Natural killer cell treated with Interleukin-12 subunit alpha and Interleukin-12 subunit beta and Interleukin-15 and Interleukin-18, amount 100 ng/mL, for 72 hours (primary cell): ENCODE measurements at places on chromosomes 2 and 18.

- no peak overlapping the region for H3K4me3 ChIP-seq
- no peak overlapping the region for H3K27ac ChIP-seq
- DNase-seq = no peak
- H3K27me3 ChIP-seq = no peaks in the 10 kb centered on the region
- no peaks in the 10 kb centered on the region for H3K36me3 ChIP-seq
Observed at GRCh38 chr2:309148-309953, 21.5 kb upstream of the ALKAL2 start.

DNA sequence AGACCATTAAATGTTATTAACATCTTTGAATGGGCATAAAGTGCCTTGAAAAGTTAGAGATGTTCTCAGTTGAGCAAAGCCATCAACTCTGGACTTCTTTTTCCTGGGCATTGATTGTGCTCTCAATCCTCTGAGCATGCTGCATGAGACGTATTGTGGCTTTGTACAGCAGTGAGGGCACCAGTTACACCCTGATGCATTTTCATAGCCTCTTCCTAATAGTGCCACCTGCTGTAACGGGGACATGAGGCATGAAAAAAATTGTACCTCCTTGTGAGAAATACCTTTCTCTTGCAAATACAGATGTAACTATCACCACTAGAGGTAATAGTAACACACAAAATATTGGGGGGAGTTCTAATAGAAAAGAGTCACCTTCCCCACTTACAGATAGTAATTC is 697.5 kb downstream of the TMEM182 start:
- H3K4me3 ChIP-seq = no peak overlapping the region
- no peaks in the 10 kb centered on the region for H3K4me1 ChIP-seq
- no peak for DNase-seq

- no peak overlapping the region for H3K27ac ChIP-seq
- H3K27me3 ChIP-seq = peaks cover 16% of the 10 kb centered on the region
- no peak for DNase-seq
- no peaks in the 10 kb centered on the region for H3K4me1 ChIP-seq
Observed at GRCh38 chr18:22691946-22692710, 241.0 kb upstream of the RBBP8 start.

GRCh38 chr2:31983762-31984467 is 26.9 kb downstream of the MEMO1 start:
- H3K27me3 ChIP-seq = no peaks in the 10 kb centered on the region
- H3K4me3 ChIP-seq = no peak overlapping the region

DNA sequence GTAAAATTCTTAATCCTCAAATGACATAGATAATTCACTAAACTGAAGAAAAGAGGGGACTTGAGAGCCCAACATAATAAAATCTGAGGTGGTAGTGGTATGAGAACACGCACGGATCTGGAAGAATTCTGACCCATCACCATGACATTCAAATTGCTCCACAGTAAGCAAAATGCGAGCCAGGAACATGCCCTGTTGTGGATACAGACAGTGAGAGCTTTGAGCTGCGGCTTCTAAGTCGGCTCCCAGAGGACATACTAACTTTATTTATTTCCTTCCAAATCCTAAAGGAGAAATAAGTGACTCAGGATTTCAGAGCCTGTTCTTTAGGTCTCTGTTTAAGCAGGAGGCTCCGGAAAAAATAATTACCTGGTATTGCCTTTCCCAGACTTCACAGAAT is 143.4 kb upstream of the SMAD7 start:
- peak overlapping the region; percentile 3 for H3K27ac ChIP-seq
- peaks cover 29% of the 10 kb centered on the region for H3K4me1 ChIP-seq
- H3K36me3 ChIP-seq = peaks cover 14% of the 10 kb centered on the region
- H3K27me3 ChIP-seq = no peaks in the 10 kb centered on the region
- H3K4me3 ChIP-seq = no peak overlapping the region

GRCh38 chr2:112938904-112939303 is 27.9 kb downstream of the IL37 start:
- no peak overlapping the region for H3K27ac ChIP-seq
- H3K4me3 ChIP-seq = no peak overlapping the region
- no peaks in the 10 kb centered on the region for H3K4me1 ChIP-seq
- no peaks in the 10 kb centered on the region for H3K36me3 ChIP-seq
- no peak for DNase-seq

DNA sequence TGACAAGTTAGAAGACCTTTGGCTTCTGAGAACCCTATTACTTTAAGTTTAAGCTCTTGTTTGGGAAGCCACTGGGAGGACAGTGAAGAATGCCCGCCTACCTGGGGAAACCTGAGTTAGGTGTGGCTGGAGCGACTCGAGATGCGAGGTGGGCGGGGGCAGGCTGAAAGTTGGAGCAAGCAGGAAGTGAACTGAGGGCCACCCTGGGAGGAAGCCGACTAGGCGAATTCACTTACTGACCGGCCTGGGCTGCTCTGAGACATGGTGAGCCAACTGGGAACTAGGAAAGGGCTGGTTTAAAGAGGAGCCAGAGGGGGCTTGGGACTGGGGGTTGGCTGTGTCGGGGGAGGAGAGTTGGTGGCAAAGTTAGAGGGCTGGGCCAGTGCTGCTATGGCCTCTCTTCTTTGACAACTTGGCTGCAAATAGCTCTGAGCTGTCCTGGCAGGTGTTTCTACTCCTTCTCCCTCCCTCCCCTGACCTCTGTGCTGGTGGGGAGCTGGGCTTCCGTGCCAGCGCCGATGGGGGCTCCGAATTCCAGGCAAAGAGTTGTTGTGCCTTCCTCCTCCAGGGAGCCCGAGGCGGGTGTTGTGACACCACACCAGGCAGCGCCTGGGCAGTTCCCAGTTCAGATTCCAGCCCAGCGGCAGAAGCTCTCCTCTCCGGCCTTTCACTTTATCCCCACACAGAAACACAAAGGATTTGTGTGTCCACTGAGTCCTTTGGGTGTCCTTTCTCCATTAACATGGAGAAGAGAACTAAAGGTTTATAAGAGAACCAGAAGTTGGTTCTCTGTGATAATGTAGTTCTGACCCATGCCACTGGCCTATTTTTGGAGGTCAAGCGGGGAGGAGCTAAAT is at the start of gene VAMP8:
Gene VAMP8 (plus strand): TSS at position 201 of the 857 bp plus-strand sequence. CDS start 61 bp downstream, at position 262.
- peak within 1 kb of the TSS; percentile 90 for H3K27ac ChIP-seq
- H3K36me3 ChIP-seq = peaks cover 12% of the 10 kb centered on the region
- peak within 1 kb of the TSS; percentile 95 for H3K4me3 ChIP-seq

- H3K4me3 ChIP-seq = no peak overlapping the region
- no peaks in the 10 kb centered on the region for H3K36me3 ChIP-seq
- no peaks in the 10 kb centered on the region for H3K27me3 ChIP-seq
- H3K27ac ChIP-seq = no peak overlapping the region
Observed at GRCh38 chr2:1664076-1664605, 80.2 kb downstream of the PXDN start.

DNA sequence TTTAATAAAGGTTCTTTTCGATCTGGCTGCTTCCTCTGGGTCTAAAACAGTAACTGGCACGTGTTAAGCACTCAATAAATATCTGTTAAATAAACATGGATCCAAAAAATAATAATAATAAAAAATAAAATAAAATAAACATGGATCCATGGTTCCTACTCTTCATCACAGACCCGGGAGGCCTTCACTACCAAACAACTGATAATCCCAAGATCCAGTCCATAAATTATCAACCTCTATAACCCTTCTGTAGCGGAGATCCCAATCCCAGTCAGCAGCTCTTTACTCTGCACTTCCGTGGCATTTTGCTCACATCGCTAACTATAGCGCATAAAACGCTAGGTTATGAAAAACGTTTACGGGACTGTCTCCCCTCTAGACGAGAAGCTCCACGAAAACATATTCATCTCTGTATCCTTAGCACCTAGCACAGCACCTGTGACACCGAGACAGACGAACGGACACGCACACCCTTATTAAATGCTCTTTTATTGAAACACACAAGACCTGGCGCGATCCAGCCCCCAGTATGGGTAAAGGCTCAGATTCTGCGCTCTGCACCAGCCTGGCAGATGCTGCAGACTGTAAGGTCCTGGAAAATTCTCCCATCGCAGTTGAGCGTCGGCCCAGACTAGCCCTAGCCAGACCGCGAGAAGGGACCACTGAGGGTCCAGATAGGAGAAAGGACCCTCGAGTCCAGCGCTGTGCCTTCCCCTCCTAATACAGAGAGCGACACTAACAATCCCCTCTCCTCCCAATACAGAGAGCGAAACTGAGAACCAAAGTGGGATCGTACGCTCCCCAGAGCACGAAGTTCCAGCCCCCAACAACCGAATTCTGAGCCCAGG is 770 bp downstream of the NBAS start:
- H3K27ac ChIP-seq = peak overlapping the region; percentile 91
- H3K4me3 ChIP-seq = peak overlapping the region; percentile 95
- no peaks in the 10 kb centered on the region for H3K36me3 ChIP-seq
- H3K27me3 ChIP-seq = peaks cover 28% of the 10 kb centered on the region
- DNase-seq = no peak

DNA sequence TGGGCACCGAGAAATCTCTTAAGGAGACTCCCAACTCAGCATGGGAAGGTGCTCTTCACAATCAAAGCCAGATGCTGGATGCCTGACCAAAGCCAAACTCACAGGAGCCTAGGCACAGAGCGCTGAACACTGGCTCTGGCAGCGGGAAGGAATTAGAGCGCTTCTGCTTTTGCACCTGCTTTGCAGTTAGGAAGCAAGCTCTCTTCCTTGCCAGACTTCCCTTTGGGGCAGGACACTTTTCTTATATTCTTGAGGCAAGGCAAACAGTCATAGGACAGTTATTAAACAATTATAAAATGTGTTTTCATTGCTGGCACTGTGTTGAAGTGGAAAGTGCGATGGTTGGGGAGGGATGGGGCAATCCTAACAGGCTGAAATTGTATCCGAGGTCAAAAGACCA is 79.6 kb upstream of the DNMT3A start:
- peaks cover 16% of the 10 kb centered on the region for H3K4me1 ChIP-seq
- DNase-seq = no peak
- H3K27ac ChIP-seq = no peak overlapping the region
- peaks cover 12% of the 10 kb centered on the region for H3K36me3 ChIP-seq
- no peak overlapping the region for H3K4me3 ChIP-seq

DNA sequence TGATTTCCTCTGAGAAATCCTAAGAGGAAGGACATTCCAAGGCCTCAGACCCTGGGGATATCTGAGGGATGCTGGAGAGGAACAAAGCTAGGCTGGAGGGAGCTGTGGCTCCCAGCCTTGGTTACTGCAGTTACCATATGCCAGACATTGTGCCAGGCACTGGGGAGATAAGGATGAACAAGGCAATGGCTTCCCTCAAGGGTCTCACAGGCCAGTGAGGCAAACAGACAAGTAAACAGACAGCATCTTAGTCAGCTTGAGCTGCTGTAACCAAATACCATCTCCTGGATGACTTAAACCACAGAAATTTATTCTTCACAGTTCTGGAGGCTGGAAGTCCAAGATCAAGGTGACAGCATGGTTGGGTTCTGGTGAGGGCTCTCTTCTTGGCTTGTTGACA is 91.8 kb downstream of the SKA1 start:
- H3K36me3 ChIP-seq = no peaks in the 10 kb centered on the region
- H3K4me1 ChIP-seq = no peaks in the 10 kb centered on the region
- no peak overlapping the region for H3K27ac ChIP-seq
- no peak overlapping the region for H3K4me3 ChIP-seq

DNA sequence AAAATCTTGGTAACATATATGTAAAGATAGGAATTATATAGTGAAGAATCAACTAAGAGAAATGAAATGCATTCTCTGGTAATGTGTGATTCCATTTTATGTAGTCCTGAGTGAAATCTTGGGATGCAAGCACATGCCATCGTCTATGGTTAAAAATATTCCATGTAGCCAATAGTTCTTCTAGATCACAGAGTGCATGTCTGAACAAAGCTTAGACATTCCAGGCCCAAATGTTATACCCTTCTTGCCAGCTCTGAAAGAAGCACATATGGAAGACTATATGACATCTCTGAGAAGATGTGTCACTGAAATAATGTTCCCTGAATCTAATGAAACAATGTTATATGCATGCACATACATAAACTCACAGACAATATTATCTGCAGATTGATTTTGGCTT is 92.3 kb upstream of the TFPI start:
- H3K4me3 ChIP-seq = no peak overlapping the region
- no peaks in the 10 kb centered on the region for H3K36me3 ChIP-seq
- no peaks in the 10 kb centered on the region for H3K27me3 ChIP-seq
- DNase-seq = no peak
- no peaks in the 10 kb centered on the region for H3K4me1 ChIP-seq
- H3K27ac ChIP-seq = no peak overlapping the region

DNA sequence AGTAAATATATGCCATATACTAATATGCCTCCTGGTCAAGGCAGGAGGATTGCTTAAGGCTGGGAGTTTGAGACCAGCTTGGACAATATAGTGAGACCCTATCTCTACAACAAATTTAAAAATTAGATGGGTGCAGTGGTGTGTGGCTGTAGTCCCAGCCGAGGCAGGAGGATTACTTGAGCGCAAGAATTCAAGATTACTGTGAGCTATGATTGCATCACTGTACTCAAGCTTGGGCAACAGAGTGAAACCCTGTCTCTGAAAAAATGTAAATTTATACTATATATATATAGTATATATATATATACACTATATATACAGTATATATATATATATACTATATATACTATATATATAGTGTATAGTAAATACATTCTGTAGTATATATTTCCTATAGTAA is 30.0 kb upstream of the NPC1 start:
- H3K36me3 ChIP-seq = no peaks in the 10 kb centered on the region
- peaks cover 8% of the 10 kb centered on the region for H3K4me1 ChIP-seq
- DNase-seq = no peak
- no peak overlapping the region for H3K4me3 ChIP-seq

DNA sequence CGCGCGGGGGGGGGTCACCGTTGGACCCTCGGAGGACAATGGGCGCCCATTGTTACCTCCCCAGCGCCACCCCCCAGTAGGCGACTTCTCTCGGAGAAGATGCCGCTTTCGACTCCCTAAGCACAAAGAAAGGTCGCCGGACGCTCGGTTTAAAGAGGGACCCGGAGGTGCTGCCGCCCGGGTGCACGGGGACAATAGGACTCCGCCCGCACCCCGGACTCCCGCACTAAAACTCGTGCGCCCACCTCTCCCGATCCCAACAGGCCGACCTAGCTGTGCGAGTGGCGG is 318 bp upstream of the CDC42EP3 start:
- peak overlapping the region; percentile 82 for H3K27ac ChIP-seq
- peaks cover 6% of the 10 kb centered on the region for H3K36me3 ChIP-seq
- DNase-seq = no peak
- peaks cover 48% of the 10 kb centered on the region for H3K4me1 ChIP-seq
- H3K4me3 ChIP-seq = peak overlapping the region; percentile 97

- no peak for DNase-seq
- H3K27me3 ChIP-seq = no peaks in the 10 kb centered on the region
- H3K4me1 ChIP-seq = no peaks in the 10 kb centered on the region
- H3K36me3 ChIP-seq = no peaks in the 10 kb centered on the region
- H3K4me3 ChIP-seq = no peak overlapping the region
- H3K27ac ChIP-seq = no peak overlapping the region
Observed at GRCh38 chr2:58645017-58645416, 403.9 kb upstream of the FANCL start.

DNA sequence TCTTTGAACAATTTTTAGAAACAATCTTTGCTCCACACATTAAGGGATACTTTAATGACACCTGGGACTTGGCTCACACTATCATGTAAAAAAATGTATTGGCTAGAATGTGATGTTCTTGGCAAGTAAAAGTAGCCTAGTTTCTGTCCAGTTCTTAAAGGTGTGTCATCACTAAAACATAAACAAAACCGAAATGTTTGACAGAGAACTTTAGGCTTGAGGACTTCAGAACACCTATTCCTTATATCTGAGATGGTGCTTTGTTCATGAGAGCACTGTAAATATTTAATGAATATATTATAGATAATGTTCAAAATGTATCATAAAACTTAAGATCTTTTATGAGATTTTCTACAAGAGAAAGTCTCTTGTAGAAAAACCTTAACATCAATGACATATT is 19.8 kb upstream of the HNRNPA3 start:
- H3K4me1 ChIP-seq = no peaks in the 10 kb centered on the region
- no peaks in the 10 kb centered on the region for H3K27me3 ChIP-seq
- DNase-seq = no peak
- H3K36me3 ChIP-seq = no peaks in the 10 kb centered on the region
- H3K27ac ChIP-seq = no peak overlapping the region
